ENCODE measurements at places on chromosomes 2 and 18.

DNA sequence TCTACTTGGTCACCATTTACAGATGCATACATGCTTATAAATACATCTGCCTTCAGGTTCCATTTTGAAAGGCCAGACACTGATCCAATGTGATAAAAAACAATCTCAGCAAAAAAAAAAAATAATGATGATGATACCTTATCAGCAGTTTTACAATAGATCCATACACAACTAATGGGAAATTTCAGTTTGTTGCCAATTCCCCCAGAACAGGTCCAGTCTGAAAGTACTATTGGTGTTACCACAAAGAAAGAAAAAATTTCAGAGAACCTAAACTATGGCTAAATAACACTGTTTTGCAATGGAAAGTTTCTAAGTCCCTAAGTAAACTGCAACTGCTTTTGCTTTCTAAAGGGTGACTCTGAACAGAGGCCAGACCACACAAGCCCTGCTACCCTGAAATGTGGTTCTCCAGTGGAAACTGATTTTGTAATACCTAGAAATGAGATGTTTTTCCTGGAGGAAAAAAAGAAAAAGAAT, 54.1 kb downstream of the LPIN2 start:
- DNase-seq: no peak

DNA sequence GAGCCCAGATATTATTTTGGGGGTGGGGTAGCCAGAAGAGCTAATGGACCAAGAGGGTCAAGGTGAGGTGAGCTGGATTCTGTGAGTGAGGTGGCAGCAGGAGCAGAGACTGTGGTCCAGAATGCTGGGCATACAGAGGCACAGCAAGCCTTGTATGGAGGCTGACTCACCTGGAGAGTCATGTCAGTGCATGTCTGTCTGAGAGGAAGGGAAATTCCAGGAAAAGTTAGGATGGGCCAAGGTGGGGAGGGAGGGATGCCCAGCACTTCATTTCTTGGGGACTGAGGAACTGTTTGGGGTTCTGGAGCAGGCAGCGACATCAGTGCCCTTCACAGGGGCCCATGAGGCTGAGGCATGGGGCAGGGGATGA, 21.1 kb downstream of the PER2 start:
- DNase-seq: no peak

- DNase-seq: no peak
Observed at GRCh38 chr2:227147023-227147422, 17.0 kb downstream of the COL4A4 start.

DNA sequence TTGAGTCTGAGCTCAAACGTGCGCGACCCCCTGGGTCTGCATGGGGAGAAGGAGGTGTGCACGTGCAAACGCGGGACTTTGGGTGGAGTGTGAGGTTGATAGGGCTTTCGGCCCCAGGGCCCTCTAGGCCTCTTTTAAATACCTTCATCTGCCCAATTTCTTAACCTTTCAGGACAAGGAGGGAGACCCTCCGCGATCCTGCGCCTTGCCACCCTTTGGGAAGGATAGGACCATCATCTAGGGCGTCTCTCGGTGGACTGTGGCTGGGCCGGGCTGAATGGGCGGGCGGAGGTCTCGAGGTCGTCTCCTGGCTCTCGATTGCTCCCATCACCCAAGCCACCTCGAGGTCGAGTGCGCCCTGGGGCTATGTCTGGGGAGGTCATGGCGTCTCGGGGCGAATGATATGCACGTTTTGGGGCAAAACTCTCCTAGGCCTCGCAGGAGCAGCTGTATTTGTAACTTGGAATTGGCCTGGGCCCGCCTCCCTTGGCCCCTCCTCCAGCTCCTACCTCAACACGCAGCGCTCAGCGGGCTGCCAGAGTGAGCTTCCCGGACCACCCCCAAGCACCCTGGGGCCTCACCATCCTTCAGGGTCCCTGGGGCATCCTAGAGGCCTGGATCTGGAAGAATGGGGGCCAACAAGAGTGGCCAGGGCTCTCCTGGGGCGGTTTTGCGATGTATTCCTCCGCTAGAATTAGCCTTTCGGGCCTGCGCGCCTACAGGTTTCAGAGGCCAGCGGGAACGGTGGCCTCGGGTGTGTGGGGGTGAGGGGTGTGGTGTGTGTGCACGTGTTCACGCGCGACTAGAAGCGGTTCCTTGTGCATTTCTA, 8.7 kb upstream of the SIX3 start:
- DNase-seq: no peak

- DNase-seq: no peak
Observed at GRCh38 chr2:151733771-151734672, at the start of gene NEB. Gene NEB, minus strand, starts transcription at chr2:151734476. Its CDS starts 1,320 bp downstream, at chr2:151733156.

- no peak for DNase-seq
Observed at GRCh38 chr2:230000118-230000841, 68.4 kb downstream of the SLC16A14 start.

DNA sequence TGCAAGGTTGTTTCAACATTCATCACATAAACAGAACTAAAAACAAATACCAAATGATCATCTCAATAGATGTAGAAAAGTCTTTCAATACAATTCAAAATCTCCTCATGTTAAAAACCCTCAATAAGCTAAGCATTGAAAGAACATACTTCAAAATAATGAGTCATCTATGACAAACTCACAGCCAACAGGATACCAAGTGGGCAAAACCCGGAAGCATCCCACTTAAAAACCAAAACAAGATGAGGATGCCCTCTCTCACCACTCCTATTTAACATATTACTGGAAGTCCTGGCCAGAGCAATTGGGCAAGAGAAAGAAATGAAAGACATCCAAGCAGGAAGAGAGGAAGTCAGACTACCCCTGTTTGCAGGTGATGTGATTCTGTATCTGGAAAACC, 992.2 kb upstream of the PIK3C3 start:
- no peak for DNase-seq

DNA sequence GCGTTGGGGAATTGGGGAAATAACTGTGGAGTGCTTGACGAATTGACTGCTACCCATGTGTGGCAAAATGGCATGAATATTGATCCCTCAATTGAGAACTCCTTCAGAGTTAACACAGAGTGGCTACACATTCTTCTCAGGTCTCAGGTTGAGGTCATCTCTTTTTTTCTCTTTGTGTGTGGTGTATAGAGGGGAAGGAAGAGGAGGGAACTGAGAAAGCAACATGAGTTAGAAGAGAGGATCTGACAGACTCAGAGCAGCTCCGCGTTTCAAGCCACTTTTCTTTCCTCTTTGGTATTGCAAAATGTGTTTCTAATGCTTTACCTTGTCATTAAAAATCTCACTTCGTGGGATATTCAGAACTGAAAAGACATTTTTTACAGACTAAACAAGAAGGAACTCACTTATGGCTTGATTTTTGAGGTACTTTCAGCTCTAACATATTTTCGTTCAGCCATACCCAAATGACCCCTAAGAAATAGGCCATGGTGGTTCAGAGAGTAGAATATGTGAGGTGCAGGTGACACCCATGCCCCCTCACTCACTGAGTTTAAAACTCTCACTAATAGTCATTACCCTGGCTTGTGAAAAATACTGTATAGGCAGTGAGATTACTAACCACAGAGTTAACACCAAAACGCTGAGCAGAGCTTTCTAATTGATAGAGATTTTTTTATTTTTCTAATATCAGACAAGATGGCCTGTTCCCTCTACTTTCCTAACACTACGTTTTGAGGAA, 22.5 kb downstream of the STAT4 start:
- no peak for DNase-seq

DNA sequence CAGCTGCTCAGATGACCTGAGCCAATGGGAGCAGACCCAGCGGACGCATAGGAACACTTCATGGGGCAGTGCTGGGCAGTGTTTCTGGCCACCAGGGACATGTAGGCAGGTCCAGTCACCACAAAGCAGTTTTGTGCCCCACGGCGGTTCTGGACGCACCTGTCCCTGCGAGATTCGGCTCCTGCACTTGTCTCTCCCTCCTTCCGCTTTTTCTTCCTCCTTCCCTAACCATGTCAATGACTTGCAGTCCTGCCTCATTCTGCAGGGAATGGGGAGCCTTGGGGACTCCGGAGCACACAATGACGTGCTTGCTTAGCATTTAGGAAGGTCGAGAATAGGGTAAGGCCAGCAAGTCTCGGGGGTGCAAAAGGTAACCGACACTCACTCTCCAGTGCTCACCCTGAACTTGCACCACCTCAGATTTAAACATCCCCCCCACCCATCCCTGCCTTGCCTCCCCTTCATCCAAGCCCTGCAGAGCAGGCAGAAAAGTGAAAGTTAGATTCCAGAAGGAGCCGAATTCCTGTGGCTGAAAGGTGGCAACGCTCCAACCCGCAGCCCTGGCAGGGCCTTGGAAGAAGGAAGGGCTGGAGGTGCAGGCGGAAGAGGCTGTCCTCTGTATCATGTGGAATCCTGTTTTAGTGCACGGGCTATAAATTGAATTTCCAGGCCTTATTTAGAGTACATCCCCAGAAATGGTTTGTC, 40.5 kb upstream of the ATG16L1 start:
- no peak for DNase-seq

GRCh38 chr2:70349921-70350685, 48.2 kb upstream of the FAM136A start:
- DNase-seq: no peak

DNA sequence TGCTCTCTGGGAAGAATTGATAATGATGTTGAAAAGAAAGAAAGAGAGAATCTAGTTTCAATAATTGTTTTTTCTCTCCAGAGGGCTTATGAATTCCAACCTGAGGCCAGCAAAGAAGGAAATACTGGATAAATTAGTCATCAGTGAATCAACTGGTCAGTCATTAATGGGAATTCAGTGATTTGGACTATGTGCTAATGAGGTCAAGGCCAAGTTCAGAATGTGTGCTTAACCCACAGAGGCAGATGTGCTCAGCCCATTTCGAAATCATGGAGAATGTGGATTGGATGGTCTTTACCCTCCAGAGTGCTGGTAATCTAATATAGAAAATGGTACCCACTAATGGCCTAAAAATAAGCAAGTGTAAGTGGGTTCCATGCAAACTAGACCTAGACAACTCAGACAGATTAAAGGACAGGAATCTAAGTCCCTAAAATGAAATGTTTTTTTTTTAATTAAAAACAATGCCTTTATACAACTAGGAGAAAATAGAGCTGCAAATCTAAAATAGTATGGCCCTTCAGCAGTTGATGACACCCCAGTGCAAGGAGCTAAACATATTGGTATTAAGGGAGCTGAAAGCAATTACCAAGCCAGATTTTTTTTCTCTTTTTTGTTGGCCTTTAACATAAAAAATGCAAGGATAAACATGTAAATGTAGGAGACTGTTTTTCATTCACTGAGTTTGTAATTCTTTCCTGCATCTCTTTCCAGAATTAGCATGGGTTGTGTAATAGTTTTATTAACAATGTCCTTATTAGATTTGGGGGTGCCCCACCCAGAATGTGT, 296.9 kb downstream of the SATB2 start:
- no peak for DNase-seq

DNA sequence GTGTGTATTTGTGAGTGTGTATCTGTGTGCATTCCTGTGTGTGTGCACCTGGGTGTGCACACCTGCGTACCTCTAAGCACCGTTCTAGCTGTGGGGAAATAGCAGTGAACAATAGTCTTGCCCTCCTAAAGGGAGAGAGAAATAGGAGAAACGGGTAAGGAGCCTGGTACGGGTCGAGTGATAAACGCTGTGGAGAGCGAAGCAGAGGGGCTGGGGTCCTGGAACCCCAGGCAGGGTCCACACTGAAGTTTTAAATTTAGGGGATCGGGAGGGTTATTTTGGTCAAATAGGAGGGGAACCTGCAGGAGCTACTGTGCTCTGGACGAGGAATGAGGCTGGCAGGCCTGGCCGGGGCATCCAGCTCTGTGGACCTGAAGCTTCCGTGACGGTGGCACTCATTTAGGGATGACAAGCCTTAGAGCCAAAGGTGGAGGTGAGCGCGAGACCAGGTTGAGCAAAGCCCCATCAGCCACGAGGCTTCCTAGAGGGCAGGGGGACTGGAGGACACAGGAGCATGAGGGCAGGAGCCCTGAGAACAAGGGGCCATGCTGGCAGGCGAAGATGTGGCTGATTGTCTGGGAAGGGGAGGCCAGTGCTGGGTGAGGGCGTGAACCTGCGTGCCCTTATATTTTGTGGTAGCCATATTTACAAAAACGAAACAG, 188.0 kb downstream of the RTP5 start:
- no peak for DNase-seq

- no peak for DNase-seq
Observed at GRCh38 chr2:2926858-2927175, 450.8 kb downstream of the EIPR1 start.

GRCh38 chr2:240646176-240646899, 21.1 kb downstream of the GPR35 start:
- no peak for DNase-seq

GRCh38 chr2:37585295-37585908, 86.0 kb downstream of the CDC42EP3 start:
- DNase-seq: no peak

DNA sequence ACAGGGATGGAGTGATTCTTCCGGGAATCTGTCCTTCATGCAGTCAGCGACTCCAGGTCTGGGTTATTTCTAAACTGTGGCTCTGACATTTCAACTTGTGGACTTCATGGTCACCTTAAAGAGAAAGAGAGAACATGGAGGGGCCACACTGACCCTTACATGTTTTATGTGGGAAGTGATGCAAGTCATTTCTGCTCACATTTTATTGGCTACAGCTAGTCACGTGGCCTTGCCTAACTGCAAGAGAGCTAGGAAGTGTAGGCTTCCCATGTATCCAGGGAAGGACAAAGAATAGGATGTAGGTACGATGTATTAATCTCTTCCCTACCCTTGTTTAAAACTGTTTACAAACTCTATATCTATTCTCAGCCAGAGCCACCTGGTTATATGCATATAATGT, 30.3 kb upstream of the AFTPH start:
- DNase-seq: no peak

GRCh38 chr18:24006712-24007313, 7.7 kb upstream of the TTC39C start:
- no peak for DNase-seq

DNA sequence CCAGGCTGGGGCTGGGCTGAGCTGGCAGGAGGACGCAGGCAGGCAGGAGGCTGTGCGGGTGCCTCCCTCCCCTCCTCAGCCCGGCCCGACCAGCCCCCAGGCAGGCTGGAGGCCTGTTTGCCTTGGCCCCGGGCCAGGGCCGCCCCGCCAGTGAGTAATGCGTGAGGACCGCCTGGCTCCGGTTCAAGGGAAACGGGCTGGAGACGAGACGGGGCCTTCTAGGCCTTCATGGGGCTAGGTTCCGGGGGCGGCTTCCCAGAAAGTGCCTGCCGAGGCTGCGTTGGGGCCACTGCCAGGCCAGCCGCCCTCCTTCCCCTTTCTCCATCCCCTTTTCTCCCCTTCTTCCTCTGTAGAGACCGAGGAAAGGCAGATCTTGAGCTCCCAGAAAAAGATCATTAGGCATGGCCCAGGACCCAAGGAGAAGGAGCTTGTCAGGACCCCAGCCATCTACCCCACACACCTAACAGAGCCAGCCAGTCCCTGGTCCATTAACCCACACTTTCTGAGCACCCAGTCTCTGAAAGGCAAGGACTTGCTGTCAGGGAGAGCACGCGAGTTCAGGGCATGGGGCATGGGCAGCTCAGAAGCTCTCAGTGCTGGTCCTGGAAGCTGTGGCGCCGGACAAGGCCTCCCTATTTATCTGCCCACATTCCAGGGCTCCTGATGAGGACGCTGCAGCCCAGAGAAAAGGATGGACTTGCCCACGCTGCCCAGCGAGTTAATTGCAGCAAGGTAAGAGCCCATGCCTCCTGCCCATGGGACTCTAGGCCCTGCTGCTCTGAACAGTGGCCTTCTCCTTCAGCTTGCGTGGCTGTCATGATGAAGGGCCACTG, 48.5 kb downstream of the SMAD7 start:
- DNase-seq: no peak

GRCh38 chr2:144703852-144704708, 184.2 kb upstream of the ZEB2 start:
- DNase-seq: no peak

- DNase-seq: no peak
Observed at GRCh38 chr2:11990576-11990975, 244.1 kb downstream of the LPIN1 start.

- DNase-seq: no peak
Observed at GRCh38 chr18:36536426-36536825, 238.9 kb downstream of the FHOD3 start.

All from amygdala (tissue), 56 donors.